ENCODE measurements at places on chromosomes 2 and 18.

DNA sequence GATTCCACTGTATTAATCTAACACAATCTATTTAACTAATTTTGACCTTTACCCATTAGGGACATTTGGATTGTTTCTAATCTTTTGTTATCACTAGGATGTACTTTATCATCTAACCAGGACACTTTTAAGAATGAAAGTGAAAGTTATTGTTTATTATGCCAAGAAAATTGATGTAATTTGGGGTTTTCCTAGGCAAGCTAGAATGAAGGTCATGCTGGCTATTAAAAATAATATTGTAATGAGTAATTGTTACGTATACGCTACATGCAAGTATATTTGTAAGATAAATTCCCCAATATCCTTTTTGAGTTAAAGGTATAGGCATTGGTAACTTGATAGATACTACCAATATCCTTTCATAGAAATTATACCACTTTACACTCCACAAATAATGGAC is 74.6 kb downstream of the COL5A2 start:
- DNase-seq = no peak

DNA sequence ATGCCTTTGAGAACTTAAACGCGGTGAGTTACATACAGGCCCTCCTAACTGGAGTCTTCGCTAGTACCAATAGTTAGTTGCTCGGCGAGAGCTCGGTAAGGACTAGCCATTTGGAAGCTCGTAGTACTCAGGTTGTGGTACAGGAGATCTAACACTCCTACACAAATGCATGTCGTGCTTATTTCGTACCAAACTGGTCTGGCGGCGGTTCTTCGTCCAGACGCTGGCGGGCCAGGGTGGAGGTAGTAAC is 346 bp upstream of the VRK2 start:
- no peak for DNase-seq

- no peak for DNase-seq
Observed at GRCh38 chr2:8345200-8345599, 336.7 kb upstream of the ID2 start.

GRCh38 chr2:108079736-108080135 is 93.4 kb downstream of the SLC5A7 start:
- no peak for DNase-seq

- no peak for DNase-seq
Observed at GRCh38 chr18:26549263-26550094, 1.1 kb upstream of the KCTD1 start.

DNA sequence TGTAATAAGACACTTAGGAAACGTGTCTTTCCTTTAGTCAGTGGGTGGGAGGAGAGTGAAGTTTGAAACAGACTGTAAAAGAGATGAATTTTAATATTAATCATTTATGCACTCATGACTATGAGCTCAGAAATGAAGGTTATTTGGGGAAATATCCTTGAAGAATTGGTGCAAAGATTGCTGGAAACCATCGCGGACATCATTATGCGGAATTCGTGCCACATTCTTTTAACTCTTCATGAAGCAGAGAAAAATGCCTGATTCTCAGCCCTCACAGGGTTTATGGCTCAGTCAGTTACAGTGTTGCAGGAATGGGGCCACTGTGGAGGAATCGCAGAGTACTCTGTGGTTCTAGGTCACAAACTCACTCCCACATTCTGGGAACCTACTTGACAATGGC is 109.7 kb downstream of the RGPD3 start:
- no peak for DNase-seq

GRCh38 chr18:14179306-14179705 is 47.1 kb upstream of the ZNF519 start:
- DNase-seq = no peak

DNA sequence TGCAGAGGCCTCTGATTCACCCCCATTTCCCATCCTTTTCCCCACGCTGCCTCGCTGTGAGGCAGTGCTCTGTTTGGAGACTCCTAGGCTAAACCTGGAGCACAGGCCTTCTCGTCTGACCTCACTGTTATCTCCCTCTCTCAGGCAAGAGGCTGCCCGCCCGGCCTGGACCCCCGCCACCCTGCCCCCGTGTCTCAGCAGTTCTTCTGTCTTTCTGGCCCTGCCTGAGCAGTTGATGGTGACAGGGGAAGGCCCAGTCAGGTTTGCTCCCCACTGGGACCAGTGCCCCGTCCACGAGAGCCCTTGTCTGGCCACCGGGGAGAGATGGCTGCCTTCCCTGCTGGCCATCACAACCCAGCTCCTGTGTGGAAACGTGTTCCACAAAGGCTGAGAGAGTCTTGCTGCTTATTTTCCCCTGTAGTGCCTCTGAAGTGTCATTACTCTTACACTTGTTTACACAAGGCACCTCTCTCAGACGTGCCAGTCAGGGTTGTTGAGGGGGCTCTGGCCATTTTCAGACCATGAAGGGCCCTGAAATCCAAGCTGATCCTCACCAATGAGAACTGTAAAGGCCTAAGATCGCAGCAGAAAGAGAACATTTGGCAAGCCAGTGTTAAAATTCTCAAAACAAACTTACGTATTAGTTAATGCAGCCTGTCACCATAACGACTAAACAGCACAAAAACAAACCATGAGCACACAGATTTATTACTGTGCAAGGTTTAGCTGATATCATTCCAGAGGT is 210.9 kb downstream of the NDUFA10 start:
- DNase-seq = no peak

- no peak for DNase-seq
Observed at GRCh38 chr2:16939771-16940170, 274.1 kb upstream of the CYRIA start.

- DNase-seq = no peak
Observed at GRCh38 chr18:3596637-3597384, 146.8 kb downstream of the TGIF1 start.

DNA sequence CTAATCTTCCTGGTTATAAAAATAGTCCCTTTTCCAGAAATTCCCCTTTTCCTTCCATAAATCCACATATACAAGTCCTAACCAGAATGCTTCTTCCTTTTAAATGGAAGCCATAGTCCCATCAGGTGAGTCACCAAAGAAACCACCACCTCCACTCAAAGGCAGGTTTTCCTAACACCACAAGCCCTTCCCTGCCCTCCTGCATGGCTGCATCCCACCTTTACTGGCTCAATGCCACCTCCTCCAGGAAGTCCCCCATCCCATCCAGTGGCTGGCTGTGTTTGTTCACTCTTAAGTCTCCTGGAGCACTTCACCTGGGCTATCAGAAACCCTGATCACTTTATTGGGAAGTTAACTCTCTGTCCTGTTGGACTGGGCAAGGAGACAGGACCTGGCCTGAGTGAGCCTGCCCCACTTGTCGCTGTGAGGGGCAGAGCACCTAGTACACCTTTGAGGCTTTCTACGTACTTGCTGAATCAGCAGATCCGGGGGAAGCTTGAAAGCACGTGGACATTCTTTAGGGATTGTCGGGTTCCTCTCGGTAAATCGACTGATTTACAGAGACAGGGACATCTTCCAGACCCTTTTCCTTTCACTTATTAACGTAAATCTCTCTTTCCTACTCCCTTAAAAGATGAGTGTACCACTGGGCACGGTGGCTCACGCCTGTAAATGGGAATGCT is 71.0 kb downstream of the NGEF start:
- no peak for DNase-seq

DNA sequence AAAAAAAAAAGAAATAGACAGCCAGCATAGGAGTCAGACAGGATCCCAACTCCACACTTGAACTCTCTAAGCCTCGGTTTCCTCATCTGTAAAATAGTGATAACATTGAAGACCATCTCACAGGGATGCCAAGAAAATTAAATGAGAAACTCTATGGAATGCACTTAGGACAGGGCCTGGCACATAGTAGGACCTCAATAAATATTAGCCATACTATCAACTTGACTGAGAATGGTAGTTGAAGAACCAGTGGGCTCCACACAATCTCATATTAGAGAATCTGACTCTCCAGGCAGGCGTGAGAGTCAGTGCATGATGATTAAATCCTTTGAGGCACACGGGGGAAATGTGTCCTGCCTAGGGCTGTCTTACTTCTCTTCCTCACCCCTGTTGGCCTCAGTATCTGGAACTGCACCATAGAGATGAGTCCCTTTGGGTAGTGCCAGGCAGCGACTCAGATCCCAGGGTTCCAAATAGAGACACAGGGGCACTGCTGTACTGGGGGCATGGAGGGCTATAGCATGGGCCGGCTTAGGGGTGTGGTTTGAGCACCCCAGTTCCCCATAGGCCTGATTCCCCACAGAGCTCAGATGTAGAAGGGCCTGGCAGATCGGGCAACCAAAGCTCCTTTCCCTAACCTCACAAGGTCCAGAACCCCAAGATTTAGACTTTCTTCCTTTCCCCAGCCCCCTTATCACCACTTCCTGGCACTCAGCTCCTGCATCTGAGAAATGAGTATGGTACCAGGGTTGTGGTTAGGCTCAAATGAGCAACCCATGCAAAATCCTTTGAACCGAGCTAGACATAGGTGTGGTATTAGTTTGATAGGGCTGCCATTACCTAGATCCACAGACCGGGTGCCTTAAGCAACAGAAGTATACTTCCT is 51.3 kb upstream of the CAB39 start:
- no peak for DNase-seq

DNA sequence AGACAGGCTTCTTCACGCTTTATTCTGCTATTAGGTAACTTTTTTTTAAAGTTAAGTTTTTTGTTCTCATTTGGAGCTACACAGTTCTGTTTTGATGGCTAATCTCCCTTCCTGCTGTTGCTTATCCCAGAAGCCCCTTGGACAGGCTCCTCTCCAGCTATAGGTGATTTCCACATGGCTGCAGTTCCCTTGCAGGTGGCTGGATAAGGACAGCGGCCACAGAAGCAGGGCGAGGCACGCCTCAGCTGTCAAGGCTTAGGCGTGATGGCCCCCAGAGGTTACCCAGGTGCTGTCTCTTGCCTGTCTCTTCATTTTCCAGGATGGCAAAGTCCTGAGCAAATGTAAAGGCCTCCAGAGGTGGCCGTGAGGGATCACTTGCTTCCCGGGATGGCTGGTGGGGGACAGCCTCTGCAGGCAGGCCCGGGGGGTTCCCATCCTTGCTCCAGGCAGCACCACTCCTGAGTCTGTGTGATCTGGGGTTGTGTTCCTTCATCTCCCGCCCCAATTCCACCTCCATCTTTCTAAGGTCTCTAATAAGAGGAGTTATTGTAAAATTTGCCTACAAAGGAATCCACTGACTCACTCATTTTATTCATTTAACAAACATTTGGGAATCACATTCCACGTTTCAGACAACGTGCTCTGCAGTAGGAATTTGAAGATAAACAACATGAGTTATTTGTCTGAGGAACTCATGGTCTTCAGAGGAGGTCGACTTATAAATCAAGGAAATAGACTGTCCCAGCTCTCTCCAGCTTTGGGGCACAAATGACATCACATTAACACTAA is 53.4 kb downstream of the NAPG start:
- no peak for DNase-seq

DNA sequence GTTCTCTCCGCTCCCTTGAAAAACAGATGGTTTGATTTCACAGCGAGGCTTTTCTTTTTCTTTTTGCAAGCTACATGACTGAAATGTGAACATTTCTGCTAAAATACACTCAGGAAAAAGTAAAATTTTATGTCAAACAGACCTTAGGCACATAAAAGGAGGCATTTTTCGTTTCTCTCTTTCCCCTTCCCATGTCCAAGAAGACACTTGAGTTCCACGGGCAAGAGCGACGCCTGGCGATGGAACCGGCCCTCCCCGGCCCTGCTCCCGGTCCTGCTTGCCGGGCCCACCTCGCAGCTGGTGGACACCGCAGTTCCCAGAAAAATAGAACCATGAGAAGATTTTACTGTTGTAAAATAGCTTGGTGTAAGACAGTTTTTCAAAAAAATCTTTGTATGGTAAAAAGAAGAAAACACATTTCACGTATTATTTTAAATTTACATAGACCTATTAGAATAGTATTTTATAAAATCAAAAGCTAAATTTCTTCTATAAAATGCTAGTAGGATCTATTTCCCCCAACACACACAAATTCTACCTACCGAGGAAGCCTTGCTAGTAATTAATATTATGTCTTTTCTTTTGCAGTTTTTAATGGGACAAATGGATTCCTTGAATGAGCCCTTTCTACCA is 2.3 kb upstream of the ALKAL2 start:
- DNase-seq = peak; percentile 41

- no peak for DNase-seq
Observed at GRCh38 chr2:239431536-239431935, 30.7 kb upstream of the HDAC4 start.

GRCh38 chr18:48540251-48541025 is 1.6 kb downstream of the CTIF start:
- peak; percentile 38 for DNase-seq

- no peak for DNase-seq
Observed at GRCh38 chr2:29106980-29107388, 8.2 kb upstream of the CLIP4 start.

DNA sequence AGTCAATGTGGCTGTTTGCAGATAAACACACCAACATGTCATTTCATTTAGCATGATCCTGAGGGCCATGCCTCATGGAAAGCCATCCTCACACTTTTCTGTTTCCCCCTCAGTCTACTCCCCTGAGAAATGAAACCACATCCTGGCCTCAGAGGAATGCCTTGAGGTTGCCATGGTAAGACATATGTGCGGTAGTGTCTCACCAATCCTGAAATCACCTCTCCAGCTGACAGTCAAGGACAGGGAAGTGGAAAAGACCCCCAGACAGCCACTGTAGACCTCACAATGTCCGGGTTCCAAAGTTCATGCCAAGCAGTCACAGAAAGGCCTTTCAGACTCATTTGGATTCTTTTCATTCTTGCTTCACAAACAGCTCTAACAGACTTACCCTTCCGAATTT is 175.2 kb upstream of the PKDCC start:
- no peak for DNase-seq

DNA sequence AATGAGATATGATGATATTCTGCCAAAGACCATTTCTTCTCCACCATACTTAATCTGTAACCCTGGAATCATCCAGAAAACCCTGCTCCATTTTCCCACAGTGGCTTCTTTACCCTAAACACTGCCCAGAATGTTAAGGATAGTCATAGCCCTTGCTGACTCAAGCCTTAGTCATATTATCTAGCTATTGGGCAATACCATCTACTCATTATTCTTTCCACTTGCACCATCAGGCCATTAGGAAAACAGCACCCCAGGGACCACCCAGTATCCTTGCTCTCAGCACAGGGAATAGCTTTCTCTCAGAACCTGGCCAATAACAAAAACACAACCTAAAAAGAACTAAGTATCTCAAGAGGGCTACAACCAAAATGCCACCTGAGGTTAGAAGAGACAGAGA is 445.7 kb upstream of the SLC14A2 start:
- no peak for DNase-seq

- DNase-seq = no peak
Observed at GRCh38 chr18:78246050-78246449, 733.6 kb upstream of the SALL3 start.

GRCh38 chr2:8412082-8412481 is 269.8 kb upstream of the ID2 start:
- no peak for DNase-seq

- DNase-seq = no peak
Observed at GRCh38 chr2:227783404-227784138, 30.1 kb upstream of the CCL20 start.

DNA sequence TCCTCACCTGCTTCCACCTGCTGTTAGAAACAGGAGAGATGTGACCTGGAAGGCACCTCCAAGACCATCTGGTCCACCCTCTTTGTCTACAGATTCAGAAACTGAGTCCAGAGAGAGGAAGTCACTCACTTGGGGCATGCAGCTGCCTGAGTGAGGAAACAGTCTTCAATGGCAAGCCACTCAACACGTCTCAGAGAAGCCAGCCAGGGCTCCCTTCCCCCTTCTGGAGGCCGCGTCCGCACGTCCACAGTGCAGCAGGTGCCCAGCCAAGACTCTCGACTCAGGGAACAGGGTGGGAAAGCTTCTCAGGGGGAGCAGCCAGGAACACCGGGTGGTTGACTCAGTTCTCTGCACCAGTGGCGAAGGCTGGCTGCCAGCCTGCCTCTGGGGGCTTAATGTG is 201.7 kb downstream of the BCL11A start:
- no peak for DNase-seq

Measured in stimulated activated CD4-positive, alpha-beta T cell treated with anti-CD3 and anti-CD28 coated beads, Interleukin-12 subunit alpha, Interleukin-12 subunit beta, amount 100 ng/mL, for 24 hours (primary cell).